ENCODE measurements at places on chromosomes 3 and 15.

DNA sequence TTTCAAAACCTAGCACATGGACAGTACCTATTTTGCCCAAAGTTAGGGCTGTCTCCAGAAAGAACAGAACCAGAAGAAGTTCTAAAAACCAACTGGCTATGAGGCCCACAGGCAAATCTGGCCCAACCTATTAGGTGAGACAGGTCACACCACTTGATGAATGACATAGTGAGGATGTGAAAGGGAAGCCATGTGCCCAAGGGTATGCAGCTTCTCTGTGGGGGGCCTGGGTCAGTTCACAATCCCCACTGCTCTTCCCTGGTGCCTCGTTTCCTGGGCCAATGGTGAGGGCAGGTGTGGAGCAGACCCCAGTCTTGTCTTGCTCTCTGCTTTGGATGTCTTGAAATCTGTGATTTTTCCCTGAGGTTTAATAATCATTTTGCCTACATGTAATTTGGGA, 8.9 kb downstream of the INSYN1 start:
- DNase-seq = no peak

GRCh38 chr3:9791790-9792404, 376 bp downstream of the TADA3 start:
- no peak for DNase-seq

DNA sequence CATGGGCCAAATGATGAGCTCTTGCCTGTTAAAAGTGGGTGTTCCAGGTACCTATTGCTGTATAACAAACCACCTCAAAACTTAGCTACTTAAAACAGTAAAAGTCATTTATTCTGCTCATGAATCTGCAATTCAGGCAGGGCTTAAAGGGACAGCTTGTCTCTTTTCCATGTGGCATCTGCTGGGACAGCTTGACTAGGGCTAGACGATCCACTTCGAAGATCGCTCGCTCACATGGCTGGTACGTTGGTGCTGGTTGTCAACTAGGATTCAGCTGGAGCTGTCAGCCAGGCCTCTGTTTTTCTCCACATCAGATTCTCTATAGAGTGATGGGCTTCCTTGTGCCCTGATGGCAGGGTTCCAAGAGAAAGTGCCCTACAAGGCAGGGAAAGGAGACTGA, 581.3 kb downstream of the NTRK3 start:
- DNase-seq = no peak

DNA sequence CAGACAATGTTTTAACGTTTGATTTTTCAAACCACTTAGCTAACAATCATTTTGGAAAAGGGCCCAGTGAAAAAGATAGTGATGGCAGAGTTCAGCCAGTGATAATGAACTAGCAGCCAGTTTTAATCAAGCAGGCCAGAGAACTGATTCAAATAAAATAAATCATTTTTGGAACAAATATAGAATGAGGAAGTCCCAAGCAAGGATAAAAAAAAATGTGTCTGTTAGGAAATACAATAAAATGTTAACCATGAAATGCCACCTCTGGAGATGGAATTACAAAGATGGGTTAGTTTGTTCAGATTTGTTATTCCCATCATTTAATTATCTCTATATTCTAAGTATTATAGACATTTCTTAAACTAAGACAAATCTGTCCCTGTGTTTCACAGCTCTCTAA, 1.1 kb downstream of the HERC1 start:
- no peak for DNase-seq

GRCh38 chr15:70192490-70192889, 94.8 kb upstream of the TLE3 start:
- no peak for DNase-seq

- no peak for DNase-seq
These were observed 13.4 kb downstream of the SEC62 start for GRCh38 chr3:169980055-169980454.

GRCh38 chr3:57818772-57819171, 62.7 kb downstream of the SLMAP start:
- no peak for DNase-seq

GRCh38 chr15:65384505-65384894, 6.7 kb upstream of the IGDCC3 start:
- no peak for DNase-seq

DNA sequence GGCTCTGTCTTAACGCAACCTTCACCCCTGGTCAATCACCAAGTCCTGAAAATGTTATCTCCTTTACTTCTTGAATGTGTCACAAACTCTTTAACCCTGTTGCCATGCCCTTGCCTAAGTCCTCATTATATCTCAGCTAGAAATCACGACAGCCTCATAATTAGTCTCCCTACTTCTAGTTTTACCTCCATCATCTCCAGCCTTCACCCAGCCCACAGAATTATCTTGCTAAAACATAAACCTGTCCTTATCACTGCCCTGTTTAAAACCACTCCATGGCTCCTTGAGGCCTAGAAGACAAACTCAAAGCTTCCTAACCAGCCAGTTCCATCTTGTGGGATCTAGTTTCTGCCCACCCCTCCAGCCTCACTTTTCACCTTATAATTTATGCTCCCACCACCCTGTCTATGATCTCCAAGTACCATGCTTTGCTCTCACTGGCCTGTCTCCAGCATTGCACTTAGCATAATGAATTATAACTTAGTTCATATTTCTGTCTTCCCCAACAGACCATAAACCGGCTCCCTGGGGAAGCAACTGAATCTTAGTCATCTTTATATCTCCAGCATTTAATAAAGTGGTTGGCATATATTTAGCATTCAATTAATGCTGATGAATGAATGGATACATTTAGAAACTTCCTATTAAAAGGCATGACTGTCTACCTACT, 39.2 kb downstream of the GPR176 start:
- no peak for DNase-seq

DNA sequence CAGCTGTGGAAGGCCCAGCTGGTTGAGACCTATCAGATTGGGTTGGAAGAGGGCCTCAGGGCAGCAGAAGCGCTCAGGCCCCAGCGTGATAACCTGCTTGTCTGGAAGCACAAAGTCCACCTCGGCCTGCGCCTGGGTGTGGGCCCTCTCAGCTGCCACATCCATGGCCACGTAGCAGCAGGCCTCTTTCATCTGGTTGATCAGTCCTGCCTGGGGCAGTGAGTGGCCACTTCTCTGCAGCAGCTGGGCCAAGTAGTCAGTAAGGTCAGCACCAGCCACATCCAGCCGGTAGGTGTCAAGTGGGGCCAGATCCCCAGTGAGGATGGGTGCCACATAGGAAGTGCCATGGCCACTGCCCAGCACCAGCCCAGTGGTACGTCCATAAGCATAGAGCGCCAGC, 3.9 kb upstream of the CAMKV start:
- DNase-seq = no peak

Measured in activated naive CD4-positive, alpha-beta T cell treated with Interleukin-2 at 50 U/mL for 16 hours (primary cell).